NCI-H345 (cell line): ENCODE measurements at places on chromosomes 3 and 15.
A peak's percentile ranks its signal among the peaks of the same experiment; 100 is the strongest.

DNA sequence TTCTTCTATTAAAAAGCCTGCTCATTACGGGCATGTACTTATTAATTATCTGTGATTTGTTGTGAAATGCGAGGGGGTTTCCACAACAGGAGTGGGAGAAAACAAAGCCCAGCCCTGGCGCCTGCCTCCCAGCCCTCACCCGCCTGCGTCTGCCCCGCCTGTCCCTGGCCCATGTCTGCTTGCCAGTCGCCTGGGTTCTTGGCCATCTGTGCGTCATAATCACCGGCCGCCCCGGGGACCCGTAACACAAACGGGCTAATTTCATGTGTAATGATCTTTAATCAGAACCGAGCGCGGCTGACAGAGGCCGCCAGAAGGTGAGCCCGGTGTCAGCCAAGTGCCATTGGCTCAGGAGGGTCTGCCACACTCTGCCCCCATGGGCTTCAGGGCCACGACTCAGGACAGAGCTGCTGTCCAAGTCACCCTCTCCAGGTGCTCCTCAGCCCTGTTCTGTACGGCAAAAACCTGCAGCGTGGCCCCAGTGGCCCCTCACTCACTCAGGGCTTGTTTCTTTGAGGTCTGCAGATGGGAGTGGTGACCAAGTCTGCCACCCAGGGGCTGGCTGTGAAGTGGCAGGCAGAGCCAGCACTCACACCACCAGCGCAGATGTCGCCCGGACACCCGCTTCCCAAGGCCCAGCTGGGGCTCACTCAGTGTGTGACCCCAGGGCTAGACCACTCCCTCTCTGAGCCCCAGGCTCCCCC, 28.8 kb upstream of the TMEM115 start:
- no peak for DNase-seq

DNA sequence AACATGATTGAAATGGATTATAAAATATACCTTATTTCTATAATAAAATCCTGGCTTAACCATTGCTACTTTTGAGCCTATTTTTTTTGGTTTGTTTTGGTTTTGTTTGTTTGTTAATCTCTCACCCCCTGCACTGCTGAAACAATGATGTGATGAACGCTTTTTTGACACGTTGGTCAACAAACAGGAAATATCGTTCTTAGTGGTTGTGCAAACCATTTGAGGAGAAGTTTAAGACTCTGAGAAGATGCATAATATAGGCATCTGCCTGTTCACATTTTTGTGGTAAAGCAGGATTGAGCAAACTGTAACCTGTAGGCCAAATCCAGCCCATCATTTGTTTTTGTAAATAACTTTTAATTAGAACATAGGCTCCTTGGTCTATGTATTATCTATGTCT, 75.5 kb upstream of the MDFIC2 start:
- DNase-seq: no peak

GRCh38 chr3:197308591-197308990, 10.2 kb upstream of the DLG1 start:
- no peak for DNase-seq

- no peak for DNase-seq
Measured at GRCh38 chr3:129389572-129389937, 38.9 kb downstream of the EFCAB12 start.

DNA sequence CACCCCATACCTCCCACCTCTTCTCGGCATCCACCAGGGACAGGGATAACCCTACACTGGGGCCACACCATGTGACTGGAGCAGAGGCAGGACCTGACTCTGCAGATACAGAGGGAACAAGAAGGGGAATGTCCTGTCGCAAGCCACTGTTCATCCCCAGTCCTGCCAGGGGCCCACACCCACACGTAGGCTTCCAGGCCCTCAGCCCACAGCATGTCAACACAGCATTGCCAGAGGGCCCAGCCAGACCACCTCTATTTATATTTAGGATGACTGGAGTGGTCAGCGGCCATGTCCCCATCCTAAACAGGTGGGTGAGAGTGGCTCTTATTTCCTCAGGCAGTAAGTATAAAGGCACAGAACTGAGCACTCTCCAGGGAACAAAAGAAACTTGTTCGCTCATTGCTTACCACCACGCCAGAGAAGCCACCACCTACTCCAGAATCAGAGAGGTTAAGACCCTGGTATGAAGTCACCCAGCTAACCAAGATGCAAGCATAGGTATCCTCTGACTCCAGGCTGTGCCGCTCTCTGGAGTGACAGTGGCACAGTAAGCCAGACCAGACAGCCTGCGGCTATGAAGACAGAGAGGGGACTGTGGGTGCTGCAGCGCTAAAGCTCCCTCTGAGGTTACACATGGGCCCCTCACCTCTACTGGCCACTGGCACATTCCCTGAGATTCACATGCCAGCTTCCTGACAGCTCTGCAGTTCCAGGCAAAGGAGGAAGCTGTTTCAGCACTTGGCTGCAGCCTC, 67.9 kb downstream of the LRIG1 start:
- no peak for DNase-seq

DNA sequence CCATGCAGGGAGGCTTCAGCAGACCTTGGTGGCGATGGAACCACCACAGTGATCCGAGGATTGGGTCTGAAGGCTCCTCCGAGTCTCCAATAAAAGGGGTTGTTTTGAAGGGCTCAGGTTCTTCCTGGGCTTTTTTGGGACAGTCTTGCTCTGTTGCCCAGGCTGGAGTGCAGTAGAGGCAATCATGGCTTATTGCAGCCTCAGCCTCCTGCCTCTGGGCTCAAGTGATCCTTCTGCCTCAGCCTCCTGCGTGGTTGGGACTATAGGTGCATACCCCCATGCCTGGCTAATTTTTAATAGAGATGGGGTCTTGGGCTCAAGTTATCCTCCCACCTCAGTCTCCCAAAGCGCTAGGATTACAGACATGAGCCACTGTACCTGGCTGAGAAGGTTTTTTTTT, 84.8 kb downstream of the IGF1R start:
- no peak for DNase-seq

DNA sequence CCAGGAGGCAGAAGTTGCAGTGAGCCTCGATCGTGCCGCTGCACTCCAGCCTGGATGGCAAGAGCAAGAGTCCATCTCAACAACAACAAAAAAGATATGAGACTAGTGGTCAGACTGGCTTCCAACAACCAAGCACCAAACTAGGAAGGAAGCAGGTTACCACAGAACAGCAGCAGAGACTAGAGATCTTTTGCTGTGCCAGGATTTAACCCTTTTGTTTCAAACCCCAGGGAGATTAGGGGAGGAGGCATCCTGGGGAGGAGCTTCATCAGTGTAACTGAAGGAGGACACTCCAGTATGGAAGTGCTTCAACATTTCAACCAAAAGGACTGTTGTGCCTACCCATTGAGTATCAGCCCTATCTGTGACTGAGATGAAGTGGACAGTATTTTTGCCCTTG, 240.3 kb downstream of the ZIC1 start:
- DNase-seq: no peak

DNA sequence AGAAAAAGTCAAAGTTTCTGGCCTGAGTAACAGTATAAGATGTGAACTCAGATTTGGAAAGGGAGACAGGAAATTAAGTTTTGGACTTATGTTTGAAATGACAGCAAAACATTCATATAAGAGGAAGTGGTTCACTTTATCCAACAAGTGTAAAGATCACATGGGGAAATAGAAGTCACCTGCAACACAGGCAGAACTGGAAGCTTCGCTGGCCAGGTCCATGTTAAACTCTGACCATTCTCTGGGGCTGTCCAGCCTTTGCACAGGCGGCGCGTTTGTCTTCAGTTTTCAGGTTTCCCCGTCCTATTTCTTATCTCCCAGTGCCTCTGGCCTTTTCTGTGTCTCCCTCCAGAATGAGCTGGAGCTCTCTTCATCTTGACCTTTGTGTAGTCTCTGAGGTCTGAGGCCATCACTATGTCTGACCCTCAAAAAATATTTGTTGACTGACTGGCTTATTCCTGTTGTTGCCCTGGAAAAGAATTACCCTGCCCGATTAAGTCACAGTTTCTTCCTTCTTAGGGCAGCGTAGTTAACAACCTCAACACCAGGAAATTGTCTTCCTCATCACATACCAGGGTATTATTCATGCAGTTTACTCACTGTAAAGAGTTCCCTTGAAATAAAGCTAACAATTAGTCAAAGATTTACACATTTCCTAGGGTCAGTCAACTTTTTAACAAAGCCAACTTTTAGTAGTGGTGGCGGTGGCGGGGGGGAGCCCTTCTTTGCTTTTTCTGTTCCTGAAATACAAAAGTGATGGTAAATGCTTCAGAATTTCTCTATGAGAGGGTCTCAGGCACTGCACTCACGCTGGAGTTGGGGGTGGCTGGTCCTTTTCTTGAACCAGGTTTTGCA, 959 bp upstream of the RASA2 start:
- DNase-seq: no peak

DNA sequence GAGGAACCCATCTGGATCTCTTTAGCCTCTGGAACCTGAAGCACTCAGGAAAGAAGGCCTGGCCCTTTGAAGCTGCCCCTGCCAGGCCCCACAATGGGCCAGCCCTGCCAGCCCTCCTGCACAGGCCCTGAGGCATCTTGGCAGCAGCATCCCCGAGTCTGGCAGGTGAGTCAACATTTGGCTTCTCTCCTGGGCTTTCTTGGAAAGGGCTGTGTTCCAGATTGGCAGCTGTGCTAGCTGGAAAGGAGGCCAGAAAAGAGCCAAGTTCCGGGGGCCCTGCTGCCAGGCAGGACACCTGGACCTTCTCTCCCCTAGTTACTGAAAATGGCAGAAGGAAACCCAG, 187.2 kb downstream of the SHQ1 start:
- DNase-seq: peak; percentile 90

- no peak for DNase-seq
Measured at GRCh38 chr3:194025119-194025518, 110.8 kb upstream of the HES1 start.

GRCh38 chr3:114498539-114499370, 204.9 kb downstream of the TIGIT start:
- no peak for DNase-seq

DNA sequence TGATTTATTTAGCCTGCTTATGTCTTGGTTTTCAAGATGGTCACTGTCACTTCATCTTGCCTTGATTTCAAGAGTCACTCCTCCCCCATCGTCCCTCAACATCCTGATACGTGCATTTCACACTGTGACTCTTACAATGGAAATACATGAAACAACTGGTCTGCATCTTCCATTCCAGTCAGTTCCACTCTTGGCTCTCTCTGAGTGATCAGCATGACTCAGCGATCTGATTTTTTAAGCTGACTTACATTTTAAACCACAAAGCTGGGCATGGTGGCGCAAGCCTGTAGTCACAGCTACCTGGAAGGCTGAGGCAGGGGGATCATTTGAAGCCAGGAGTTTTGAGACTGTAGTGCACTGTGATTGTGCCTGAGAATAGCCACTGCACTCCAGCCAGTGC, 271.2 kb upstream of the ROPN1 start:
- DNase-seq: no peak

DNA sequence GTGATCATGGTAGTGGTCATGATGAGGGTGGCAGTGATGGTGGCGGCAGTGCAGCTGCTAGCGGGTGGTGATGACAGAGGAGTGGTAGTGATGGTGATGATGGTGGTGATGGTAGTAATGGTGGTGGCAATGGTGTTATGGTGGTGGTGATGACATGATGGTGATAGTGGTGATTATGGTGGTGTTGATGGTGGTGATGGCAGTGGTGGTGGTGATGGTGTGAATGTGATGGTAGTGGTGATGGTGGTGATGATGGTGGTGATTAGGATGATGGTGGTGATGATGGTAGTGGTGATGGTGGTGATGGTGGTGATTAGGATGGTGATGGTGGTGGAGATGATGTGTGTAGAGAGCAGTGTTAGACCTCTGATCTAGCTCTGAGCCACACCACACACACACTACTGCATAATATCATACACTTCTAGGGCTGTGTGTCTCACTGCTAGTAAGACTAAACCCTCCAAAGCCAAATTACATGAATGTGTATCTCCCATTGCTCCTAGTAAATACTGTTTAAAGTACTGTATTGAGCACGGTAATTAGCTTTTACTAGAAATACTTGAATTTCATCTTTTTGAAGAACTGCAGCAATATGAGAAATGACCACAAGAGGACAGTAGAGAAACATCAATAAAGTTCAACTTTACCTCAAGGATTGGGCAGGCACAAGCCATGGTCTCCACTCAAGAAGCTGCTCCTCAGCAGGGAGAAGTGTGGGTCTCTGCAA, 28.8 kb downstream of the TMED3 start:
- no peak for DNase-seq

DNA sequence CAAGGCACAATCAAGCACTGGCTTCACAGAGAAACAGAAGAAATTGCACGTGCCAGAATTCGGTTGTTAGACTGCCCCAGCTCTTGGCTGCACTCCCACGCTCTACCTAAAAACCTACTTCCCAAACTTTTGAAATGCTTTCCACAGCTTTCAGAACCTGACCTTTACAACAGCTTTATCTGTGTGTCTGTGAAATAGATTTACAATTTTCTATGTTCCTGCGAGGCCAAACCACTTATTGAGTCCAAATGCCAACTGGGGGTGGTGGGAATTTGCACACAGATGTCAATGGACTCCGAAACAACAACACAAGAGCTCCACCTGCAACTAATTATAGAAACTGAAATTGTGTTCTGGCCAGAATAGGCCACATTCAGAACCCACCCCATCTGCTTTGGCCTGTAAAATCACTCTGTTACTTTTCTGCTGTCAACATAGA, 44.6 kb downstream of the ERC2 start:
- no peak for DNase-seq

DNA sequence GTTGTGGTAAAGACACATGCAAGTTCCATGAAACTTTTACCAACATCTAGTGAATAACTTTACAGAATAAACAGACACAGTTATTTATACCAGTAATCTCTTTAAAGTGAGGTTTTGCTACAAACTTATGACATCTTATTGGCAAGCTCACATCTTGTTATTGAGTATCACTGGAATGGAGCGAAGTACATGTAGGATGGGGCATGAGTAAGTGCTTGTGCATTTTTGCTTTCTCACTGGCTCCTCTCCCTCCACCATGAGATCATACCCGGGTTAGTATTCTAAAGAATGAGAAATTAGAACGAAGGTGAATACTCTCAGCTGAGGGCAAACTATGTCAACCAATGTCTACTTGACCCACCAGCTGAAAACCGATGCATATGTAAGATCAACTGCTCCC, 193.3 kb upstream of the ZNF717 start:
- no peak for DNase-seq
